ENCODE measurements at places on chromosomes 12 and 14.

GRCh38 chr14:76924371-76925096, 98.3 kb downstream of the LRRC74A start:
- DNase-seq, result no peak

DNA sequence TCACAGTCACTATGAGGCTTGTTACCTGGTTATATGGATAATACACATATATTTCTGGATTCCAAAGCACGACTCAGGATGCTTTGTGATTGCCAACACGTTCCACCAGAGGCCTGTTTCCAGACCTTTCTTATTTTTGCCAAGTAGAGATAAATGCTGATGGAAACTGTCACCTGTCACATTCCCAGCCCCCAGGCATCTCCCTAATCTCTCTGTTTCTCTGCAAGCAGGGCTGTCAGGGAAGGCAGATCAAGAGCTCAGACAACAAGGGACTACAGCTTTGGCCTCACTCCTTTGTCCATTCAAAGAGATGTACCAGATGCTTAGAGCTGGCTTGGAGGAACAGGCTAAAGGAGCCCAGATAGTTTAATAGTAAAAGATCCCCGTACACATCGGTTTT, 21.8 kb upstream of the DDHD1 start:
- DNase-seq, result no peak

DNA sequence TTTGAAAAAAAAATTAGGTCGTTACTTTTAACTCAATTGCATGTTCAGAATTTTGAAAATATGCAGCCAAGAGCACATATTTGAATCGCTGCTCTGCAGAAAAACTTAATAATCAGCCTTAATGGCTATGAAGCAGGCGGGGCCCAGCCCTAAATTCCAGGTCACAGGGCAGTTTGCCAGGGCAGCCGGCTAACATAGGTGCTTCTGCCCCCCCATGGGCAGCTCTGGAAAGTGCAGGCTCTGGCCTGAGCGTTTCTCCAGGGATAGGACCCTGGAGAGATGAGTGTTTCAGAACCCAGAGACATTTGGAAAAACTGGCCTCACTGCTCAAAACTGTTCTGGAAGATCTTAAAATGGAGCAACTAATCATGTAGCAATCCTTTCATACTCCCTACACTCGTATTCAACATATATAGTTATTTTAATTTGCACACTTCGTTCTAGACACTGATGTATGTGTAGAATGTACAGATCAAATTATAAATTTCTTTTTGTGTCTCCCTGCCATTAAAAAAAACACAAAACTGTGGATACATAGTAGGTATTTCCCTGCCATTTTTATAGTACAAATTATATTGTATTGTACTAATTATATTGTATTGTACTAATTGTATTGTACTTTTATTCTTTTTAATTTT, 26.0 kb upstream of the PTGR2 start:
- DNase-seq, result peak; percentile 84

GRCh38 chr14:55285048-55285652, 13.9 kb downstream of the FBXO34 start:
- no peak for DNase-seq

DNA sequence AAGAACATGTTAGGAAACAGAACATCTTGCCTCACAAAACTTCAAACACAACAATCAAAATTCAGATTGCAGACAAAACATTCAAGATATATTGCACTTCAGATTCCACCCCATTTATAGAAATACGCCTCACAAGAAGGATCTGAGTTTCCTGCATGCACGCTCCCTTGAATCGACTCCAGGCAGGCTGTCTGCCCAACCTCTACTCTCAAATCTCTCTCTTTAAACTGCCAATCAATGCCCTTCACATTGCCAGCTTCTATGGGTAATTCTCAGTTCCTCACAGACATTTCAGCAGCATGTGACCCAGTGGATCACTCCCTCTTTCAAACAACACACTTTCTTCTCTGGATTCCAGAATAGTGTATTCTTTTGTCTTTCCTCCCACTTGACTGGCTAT, 184.1 kb downstream of the PRKD1 start:
- no peak for DNase-seq

DNA sequence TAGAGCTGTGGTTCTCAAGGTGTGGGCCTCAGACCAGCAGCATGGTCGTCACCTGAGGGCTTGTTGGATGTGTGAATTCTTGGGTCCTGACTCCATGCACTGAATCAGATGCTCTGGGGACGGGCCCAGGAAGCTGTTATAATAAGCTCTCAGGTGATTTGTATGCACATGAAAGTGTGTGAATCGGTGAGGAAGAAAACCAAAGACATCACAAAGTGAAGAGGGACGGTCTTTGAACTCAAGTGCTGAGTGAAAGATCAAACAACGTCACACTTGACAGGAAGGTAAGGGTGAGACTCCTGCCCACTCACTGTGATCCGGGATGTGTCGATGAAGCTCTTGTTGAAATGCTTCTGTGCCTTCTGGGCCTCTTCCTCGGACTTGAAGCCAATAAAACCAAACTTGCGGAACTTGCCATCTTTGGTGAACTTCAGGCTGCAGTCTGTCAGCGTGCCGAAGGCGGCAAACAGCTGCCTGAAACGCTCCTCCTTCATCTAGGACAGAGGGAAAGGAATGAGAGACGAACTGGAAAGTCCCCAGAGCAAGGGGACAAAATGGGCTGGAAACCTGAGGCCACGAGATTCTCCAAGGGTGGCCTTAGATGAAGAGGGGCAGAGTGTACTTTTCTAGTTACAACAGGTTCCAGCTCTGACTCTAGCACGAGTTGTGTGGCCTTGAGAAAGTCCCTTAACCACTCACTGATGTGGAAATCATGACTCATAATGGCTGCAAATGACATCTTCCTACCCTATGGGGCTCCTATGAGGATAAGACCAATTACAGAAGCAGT, 4.0 kb downstream of the RBM19 start:
- peak; percentile 14 for DNase-seq
